ENCODE measurements at places on chromosomes 5 and 9. TPM values are rescaled to one million over a fixed set of nuclear protein-coding genes. Genes with fewer than 3 reads are reported as not detected.

CD274 gene
- 1.7 TPM for total RNA-seq

GRCh38 chr5:132411304-132412013 is 41.9 kb downstream of the SLC22A5 start:
- DNase-seq, result no peak
- peak overlapping the region; percentile 93 for H3K27ac ChIP-seq
- peak overlapping the region; percentile 80 for H3K4me3 ChIP-seq
- H3K36me3 ChIP-seq, result no peaks in the 10 kb centered on the region

DNA sequence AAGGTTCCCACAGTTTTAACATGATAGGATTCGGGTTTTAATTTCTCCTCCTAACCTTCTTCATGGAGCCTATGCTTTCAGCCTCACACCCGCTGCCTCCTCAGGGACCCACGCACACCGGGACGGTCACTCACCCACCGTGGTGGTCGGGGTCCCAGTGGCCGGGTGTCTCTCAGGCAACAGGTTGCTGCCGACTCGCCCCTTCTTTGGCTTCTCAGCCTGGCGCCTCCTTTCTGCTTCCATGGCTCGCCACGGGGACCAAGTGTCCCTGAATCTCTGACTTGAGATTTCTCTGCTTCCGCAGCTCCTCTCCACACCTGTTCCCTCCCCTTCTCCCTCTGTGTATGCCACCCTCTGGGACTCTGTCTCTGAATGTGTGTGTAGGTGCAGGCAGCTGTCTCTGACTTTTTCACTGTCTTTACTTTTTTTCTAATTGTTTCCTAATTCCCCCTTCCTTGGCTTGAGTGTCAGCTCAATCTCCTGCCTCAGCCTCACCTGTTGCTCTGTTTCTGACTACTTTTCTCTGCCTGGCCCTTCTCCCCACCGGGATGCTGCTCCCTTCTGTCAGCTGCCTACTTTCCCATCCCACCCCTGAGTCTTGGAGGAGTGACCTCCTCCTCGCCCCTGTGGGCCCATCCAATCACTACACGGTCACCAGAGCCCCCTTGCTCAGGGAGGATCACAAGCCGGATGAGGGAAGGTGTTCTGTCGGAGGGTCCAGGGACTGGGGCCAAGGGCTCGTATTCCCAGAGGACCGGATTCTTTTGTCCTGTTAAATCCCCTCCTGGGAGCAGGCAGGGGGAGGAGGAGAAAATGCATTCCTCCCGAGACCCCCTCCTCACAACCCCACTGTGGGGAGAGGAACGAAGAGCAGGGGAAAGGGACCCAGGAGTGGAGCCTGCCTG is at the start of gene PROP1:
Gene PROP1 (minus strand): TSS at position 552 of the 905 bp plus-strand sequence. CDS start 309 bp downstream, at position 243.
- no peak for DNase-seq
- no peaks in the 10 kb centered on the region for H3K36me3 ChIP-seq
- no peak within 1 kb of the TSS for H3K4me3 ChIP-seq
- no peaks in the 10 kb centered on the region for H3K4me1 ChIP-seq
- H3K27me3 ChIP-seq, result no peaks in the 10 kb centered on the region

GRCh38 chr5:169222934-169223594 is 77.9 kb downstream of the SLIT3 start:
- H3K27ac ChIP-seq, result no peak overlapping the region
- no peaks in the 10 kb centered on the region for H3K36me3 ChIP-seq
- DNase-seq, result no peak
- H3K4me3 ChIP-seq, result no peak overlapping the region

DNA sequence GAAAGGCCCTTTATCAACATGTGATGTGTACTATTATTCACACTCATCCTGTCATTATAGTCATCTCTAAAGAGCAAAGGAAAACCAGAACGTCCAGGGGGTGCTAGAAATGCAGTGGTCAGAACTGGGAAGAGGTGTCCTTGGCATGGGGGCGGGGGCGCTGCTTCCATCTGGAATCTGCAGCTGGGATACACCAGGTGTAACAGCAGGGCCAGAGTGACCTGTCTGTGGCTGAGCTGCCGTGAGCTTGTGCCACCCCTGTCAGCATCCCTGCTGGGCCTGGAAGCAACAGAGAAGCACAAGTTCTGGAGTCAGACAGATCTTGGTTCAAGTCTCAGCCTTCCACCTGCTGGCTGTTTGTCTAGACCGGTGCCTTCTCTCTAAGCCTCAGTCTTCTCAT is 263.3 kb upstream of the MVB12B start:
- H3K27me3 ChIP-seq, result no peaks in the 10 kb centered on the region
- DNase-seq, result no peak
- no peaks in the 10 kb centered on the region for H3K4me1 ChIP-seq

- H3K4me3 ChIP-seq, result no peak overlapping the region
- H3K4me1 ChIP-seq, result no peaks in the 10 kb centered on the region
- H3K27me3 ChIP-seq, result no peaks in the 10 kb centered on the region
- no peaks in the 10 kb centered on the region for H3K36me3 ChIP-seq
These were observed 17.2 kb downstream of the MED10 start for GRCh38 chr5:6361101-6361500.

FABP6 gene
- not detected for total RNA-seq

GRCh38 chr5:156378159-156378558 is 51.2 kb downstream of the SGCD start:
- no peaks in the 10 kb centered on the region for H3K36me3 ChIP-seq
- H3K27ac ChIP-seq, result no peak overlapping the region
- DNase-seq, result no peak

GRCh38 chr9:90815183-90815943 is 13.7 kb downstream of the SYK start:
- H3K27ac ChIP-seq, result no peak overlapping the region
- H3K4me3 ChIP-seq, result no peak overlapping the region
- H3K36me3 ChIP-seq, result no peaks in the 10 kb centered on the region
- no peak for DNase-seq

SPATA24 gene
- total RNA-seq, result 3.3 TPM

Data from pancreas (tissue), 10 donors.